ENCODE measurements at places on chromosomes 7 and 10.

- DNase-seq: peak; percentile 56
Observed at GRCh38 chr10:110357252-110357780, 52.6 kb upstream of the SMNDC1 start.

DNA sequence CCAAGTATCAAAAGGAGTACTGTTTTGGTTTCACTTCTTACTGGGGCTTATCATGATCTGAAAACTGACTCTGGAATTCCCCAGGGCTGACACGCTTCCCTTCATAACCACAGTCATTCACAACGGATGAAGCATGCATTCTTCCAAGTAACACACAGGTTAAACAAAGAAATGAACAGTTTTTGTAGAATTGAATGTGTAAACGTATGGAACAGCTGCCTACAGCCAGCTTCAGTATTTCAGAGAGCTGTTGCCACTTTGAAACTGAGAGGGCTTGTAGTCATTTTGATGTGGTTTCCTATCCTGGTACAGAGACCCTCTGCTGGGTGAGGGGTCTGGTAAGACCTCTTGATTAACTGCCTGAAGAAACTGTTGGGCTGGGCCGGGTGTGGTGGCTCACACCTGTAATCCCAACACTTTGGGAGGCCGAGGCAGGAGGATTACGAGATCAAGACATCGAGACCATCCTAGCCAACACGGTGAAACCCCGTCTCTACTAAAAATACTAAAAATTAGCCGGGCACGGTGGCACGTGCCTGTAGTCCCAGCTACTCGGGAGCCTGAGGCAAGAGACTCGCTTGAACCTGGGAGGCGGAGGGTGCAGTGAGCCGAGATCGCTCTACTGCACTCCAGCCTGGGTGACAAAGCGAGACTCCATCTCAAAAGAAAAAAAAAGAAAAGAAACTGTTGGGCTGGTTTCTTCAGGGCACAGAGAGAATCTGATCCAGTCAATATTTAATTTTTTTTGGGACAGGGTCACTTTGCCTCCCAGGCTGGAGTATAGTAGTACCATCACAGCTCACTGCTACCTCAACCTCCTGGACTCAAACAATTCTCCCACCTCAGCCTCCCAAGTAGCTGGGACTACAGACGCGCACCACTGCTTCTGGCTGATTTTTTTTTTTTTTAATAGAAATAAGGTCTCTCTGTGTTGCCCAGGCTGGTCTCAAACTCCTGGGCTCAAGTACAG, 4.7 kb downstream of the NFE2L3 start:
- peak; percentile 85 for DNase-seq

DNA sequence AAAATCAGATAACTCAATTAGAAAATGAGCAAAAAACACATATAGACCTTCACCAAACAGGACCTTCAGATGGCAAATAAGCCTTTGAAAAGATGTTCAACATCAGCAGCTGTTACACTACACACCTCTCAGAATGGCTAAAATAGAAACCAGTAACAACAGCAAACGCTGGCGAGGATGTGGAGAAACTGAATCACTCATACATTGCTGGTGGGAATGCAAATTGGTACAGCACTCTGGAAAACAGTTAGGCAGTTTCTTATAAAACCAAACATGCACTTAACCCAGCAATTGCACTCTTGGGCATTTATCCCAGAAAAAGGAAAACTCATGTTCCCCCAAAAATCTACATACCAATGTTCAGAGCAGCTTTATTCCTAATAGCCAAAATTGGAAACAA, 37.7 kb upstream of the SMARCD3 start:
- peak; percentile 33 for DNase-seq

GRCh38 chr10:125023255-125023654, 81.3 kb downstream of the ZRANB1 start:
- DNase-seq: no peak

DNA sequence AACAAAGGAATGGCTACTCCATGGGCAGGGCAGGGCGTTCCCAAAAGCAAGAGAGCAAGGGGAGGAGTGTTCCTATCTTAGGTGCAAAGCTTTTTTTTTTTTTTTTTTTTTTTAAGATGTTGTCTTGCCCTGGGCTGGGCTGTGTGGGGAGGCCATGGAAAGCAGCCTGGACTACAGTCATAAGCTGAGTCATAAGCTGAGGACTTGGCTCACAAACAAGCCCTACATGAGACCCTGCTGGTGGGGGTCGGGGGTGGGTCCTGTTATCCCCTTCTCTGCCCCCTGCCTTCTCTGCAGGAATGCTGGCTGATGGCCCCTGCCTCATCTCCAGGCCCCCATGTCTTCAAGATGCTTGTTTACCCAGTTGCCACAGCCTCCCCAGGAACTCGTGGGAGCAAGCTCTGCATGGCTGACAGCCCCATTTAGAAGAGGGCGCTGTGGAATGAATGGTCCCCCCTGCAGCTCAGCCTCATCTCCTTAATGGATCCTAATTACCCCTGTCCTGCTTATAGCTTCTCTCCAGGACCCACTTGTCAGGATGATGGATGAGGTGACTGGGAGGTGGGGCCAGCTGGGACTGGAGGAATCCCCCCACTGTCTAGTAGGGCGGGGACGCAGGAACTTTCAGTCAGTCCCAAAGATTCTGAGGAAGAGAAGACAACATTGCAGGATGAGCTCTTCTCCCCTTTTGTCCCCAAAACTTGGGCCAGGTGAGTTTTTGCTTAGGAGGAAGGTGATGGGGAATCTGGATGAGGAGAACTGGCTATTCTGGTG, 340.8 kb upstream of the PODXL start:
- no peak for DNase-seq

DNA sequence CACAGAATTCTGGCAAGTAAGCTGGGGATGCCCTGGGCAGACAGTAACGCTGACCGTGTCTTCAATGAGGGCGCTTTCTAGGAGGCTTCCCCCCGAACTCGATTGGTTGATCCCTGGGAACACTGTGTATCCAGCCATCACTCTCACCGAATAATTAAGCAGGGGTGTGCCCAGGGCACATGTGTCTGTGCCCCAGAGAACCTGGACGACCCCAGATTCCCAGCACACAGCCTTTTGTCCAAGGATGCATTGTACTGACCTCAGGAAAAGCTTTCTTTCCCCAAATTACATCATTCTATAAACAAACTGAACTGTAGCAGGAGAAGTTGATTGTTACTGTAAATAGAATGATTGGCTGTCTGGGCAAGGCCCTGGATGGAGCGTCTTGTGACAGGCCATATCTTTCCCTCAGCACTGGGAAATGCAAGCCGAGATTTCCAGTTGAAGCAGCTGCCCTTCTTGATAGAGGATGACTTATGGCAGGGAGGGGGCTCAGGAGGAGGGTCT, 6.6 kb upstream of the DEPP1 start:
- DNase-seq: no peak

GRCh38 chr10:48983648-48984351, 44.2 kb upstream of the LRRC18 start:
- peak; percentile 26 for DNase-seq

GRCh38 chr7:157474685-157475084, 137.9 kb downstream of the DNAJB6 start:
- DNase-seq: peak; percentile 82

- DNase-seq: no peak
Observed at GRCh38 chr7:152910545-152911225, 151.1 kb downstream of the ACTR3B start.

DNA sequence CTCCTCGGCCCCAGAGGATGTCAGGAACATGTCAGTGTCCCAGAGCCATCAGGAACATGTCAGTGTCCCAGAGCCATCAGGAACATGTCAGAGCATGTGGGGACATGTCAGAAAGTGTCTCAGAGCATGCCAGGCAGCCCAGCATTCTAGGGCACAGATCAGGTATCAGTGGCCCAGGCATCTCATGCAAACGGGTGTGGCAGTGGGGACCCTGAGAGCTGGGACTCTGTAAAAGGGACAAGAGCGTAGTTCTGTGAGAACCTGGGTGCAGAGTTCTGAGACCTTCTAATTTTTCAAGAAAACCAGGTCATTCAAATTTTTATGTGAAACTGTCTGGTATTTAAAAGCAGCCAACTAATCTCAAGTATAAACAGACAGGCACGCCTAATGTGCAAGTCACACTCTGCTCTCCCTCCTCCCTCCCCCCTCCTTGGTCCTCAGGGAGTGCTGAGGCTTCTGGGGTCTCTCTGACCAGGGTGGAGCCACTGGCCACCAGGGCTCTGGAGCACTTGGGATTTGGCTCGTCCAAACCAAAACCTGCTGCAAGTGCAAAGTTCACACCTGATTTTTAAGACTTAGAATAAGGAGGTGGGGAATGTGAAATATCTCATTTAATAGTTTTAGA, 64.6 kb downstream of the ALOX5 start:
- DNase-seq: no peak

DNA sequence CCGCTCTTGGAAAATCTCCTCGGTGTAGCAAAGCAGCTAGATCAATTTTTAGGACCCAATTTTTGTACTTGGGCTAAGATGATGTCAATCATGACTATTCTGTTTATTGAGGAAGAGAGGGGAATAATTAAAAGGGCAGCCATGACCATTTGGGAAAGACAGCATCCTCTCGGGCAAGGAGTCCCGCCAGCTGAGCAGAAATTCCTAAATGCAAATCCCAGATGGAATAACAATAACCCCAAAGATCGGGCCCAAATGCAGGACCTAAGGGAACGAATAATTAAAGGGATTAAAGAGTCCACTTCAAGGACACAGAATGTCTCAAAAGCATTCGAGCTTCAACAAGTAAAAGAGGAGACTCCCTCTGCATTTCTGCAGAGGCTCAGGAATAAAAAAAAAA, 18.7 kb downstream of the COL17A1 start:
- no peak for DNase-seq

GRCh38 chr7:148983200-148984146, 44.8 kb downstream of the PDIA4 start:
- peak; percentile 99 for DNase-seq

DNA sequence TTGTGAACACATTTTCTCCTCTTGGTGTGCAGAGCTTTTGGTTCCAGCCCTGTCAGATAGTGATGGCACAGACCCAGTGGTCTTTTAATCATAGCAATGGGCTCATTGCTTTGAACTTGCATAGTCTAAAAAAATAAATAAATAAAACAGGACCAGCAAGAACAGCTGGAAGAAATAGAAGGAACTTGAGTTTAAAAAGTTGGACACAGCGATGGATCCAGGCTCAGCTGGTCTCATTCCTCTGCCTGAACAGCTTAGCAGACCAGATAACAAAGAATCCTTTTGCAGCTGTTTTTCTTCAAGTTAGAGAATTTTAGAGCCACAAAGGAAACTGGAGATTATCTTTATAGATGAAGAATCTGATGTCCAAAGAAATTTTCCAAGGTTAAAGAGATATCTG, 1005.6 kb downstream of the LRMDA start:
- no peak for DNase-seq

GRCh38 chr7:50553973-50554372, 11.2 kb downstream of the DDC start:
- no peak for DNase-seq

DNA sequence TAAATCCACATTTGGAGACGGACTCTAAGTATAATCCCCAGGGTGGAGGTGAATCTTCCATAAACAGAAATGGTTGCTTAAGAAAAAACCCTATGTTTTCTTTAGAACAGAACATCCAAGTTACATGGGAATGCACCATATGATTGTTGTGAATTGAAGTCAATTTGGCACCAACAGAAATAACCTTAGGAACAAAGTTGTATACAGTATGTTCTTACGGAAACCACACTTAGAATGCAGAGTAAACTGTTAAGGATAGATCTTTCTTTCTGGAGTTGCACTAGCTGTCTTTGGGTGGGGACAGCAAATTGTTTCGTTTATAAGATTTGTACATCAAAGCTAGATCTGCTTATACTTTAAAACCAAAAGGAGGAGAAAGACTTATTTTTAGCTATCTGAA, 316.4 kb downstream of the PTEN start:
- no peak for DNase-seq

DNA sequence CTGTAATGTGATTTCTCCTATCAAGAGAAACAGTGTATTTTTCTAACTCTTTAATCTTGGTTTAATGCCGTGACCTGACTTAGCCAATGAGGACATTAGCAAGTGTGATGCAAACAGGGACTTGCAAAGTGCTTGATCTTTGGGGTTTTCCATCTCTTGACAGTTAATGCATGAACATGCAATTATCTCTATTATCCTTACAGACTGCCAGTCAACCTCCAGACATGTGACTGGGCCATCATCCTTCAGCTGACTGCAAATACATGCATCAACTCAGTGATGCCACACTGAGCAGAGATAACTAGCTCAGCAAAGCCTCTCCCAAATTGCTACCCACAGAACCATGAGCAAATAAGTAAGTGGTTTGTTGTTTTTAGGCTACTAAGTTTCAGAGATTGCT, 409.6 kb downstream of the GPAM start:
- DNase-seq: no peak

DNA sequence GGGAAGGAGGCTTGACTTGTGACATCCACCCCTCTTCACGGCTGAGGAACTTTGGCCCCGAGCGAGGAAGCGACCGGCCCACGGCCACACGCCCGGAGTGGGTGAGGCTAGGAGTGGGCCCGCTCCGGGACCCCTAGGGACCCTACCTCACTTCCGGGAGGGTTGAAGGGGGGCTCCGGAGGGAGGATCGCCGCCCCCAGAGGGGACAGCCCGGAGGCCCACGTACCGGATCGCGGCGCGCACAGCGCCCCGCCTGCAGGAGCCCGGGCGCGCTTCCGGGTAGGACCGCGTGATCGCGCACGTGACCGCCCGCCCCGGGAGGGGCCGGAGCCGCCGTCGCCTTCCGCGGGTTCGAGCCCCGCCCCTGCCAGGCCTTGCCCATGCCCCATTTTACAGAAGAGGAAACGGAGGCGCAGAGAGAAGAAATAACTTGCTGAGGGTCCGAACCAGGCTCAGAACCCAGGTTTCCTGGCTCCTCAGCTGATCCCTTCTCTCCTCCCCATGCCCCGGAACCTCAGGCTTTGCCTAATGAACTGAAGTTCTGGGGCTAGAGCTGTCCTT, at the start of gene HPS1:
TSS of gene HPS1 (minus strand) at position 275 of the 561 bp plus-strand sequence. CDS start 3,695 bp downstream, outside the sequence.
- DNase-seq: peak; percentile 82

DNA sequence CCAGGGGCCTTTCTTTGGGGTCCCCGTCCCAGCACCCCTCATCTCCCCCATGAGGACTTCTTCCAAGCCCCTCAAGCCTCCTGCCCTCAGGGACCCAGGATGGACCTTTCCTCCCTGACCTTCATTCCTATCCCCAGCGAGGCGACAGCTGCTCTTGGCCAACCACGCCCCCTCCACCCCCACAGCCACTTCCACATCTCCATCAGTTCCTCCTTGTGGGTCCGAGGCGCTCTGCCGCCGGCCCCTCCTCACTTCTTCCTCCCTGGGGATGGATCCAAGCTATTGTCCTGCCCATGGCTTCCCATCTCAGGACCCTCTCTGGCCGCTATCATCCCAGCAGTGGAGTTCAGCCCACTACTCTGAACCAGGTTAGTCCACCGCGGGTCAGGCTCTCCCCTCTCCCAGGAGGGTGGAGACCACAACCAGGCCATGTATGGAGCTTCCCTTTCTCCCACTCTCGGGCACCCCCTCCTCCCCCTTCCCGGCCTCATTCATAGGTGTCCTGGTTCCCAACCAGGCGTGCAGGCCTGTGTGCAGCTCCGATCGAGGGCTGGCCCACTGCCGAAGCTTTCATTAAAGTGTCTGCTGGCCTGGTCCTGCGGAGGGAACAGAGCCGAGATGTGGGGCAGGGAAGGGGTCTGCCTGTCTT, 1.7 kb upstream of the SH2B2 start:
- DNase-seq: no peak

DNA sequence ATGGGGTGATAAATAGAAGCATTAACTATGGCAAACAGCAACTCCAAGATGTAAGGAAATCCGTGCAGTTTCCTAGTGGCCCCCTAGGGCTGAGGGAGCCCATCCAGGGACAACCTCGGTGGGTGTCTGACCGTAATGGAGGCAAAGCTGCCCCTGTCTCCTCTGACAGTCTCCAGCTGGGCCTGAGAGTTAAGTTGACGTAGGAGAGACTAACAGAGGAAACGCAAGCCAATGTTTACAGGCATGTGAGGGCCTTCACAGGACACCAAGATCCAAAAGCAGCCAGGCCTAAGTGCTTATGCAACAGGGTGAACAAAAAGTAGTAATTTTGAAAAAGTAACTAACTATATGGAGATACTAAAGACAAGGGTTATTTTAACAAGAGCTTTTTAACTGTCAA, 330.0 kb upstream of the C7orf33 start:
- no peak for DNase-seq
